ENCODE measurements at places on chromosomes 11 and 22. TPM values are rescaled to one million over a fixed set of nuclear protein-coding genes. Genes with fewer than 3 reads are reported as not detected.
A peak's percentile ranks its signal among the peaks of the same experiment; 100 is the strongest.

DNA sequence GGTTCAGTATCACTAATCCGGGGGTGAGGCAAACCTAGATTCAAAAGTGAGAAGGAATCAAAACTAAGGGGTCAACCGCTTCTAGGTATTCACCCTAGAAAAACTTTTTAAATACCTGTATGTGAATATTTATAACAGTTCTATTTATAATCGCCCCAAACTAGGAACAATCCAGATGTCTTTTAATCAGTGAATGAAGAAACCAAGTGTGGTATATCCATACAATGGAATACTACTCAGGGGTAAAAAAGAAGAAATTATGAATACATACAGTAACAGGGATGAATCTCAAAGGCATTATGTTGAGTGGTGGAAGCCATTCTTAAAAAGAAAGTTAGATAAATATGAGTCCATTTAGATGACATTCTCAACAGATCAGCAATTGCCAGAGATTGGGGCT lies 178.0 kb upstream of the BLID start:
- no peak for DNase-seq

- no peak for DNase-seq
Measured at GRCh38 chr11:92739491-92739890, 230.0 kb upstream of the MTNR1B start.

DNA sequence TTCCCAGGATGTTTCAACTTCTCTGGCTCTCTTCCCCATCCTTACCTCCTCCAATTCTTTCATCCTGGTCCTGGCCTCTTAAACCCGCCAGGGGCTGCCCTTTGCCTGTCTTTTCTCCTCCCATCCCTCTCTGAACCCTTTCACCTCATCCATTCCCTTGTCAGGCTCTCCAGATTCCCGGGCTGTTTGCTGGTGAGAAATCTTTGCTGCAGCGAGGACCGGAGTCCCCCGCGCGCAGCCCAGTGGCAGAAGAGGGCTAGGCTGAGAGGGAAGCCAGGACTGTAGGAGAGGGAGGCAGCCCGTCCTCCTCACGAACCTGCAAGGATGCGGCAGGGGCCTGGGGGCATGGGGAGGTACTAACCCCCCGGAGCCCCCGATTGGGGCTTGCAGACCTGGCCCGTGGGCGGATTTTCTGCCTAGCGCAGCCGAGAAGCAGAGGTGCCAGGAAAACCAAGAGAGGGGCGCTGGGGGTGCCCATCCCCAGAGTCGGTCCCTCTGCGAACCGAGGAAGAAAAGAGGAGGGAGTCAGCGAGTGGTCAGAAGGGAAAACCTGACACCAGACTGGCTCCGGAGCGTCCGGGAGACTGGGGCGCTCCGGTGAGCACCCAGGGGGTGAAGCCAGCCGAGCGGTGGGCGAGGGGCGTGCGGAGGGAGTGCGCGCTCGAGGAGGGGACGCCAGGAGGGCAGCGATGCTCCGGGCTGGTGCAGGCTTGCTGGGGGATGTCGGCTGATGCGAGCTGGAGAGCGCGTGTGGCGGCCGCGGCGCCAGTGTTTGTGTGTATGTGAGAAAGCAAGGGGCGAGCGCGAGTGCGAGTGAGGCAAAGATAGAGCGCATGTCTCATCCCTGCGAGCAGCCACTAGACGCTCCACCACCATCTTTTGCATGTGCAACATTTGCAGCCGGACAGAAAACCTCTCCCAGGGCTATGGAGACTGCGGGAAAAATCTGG lies at the start of gene GRIA4:
Gene GRIA4 (plus strand): TSS at position 242 of the 950 bp plus-strand sequence. CDS start 925 bp downstream, outside the sequence.
- no peak for DNase-seq

Gene DERL3
- 0.12 TPM for total RNA-seq

- DNase-seq, result no peak
Measured at GRCh38 chr22:32200752-32201151, 4.1 kb downstream of the RFPL2 start.

- DNase-seq, result no peak
Measured at GRCh38 chr11:117316197-117316961, at the start of gene BACE1. Gene BACE1 (minus strand): TSS chr11:117316256. CDS start chr11:117315795, 461 bp downstream.

Gene NOL12
- total RNA-seq, result 47.9 TPM

- DNase-seq, result peak; percentile 64
Measured at GRCh38 chr22:32695451-32695891, 106.0 kb upstream of the TIMP3 start.

Gene TMEM121B
- 0.06 TPM for total RNA-seq

Gene OR2AT4
- total RNA-seq, result not detected

Gene SYCE3
- total RNA-seq, result 1.0 TPM

DNA sequence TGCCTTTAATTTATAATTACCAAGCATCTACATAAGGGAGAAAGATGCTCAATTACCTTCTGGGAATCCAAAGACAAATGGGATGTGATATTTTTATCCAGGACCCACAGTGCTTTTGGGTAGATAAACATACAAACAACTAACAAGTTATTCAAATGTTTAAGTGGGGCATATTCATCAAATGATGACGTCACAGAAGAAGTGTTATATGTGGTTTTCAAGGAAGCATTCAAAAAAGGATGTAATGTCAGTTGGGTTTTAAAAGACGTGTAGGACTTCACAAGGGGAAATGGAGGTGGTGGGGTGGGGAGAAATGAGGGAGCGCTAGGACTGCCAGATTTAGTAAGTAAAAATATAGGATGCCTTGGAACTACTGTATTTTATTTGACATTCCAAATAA lies 915.9 kb downstream of the KCNA4 start:
- no peak for DNase-seq

GRCh38 chr22:36447632-36448031 lies 33.8 kb downstream of the TXN2 start:
- DNase-seq, result no peak

Gene C22orf31
- not detected for total RNA-seq

GRCh38 chr11:133078591-133079404 lies 453.5 kb downstream of the OPCML start:
- peak; percentile 9 for DNase-seq

GRCh38 chr22:28955817-28956216 lies 72.4 kb downstream of the ZNRF3 start:
- DNase-seq, result no peak

DNA sequence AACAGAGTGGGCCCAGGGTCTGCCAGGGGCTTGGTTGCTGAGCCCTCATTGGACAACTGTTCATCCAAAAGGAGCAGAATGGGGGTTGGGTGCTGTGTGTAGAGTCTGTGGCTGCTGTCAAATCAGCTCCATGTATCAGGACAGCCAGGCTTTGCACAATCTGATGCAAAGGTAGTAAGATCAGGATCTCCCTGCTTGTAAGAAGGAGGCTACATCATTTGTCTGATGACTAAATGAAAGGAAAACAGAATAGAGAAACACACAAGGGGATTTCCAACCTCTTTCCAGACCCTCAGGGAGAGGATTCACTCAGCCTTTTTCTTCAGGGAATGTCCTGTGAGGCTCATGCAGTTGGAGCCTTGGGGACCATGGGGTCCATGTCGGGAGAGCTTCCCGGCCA lies 7.2 kb downstream of the MICAL2 start:
- DNase-seq, result no peak

GRCh38 chr22:25282671-25283561 lies 63.5 kb downstream of the CRYBB2 start:
- no peak for DNase-seq

Gene LRRC32
- 0.29 TPM for total RNA-seq

GRCh38 chr22:49365191-49365837 lies 462.4 kb downstream of the BRD1 start:
- no peak for DNase-seq

DNA sequence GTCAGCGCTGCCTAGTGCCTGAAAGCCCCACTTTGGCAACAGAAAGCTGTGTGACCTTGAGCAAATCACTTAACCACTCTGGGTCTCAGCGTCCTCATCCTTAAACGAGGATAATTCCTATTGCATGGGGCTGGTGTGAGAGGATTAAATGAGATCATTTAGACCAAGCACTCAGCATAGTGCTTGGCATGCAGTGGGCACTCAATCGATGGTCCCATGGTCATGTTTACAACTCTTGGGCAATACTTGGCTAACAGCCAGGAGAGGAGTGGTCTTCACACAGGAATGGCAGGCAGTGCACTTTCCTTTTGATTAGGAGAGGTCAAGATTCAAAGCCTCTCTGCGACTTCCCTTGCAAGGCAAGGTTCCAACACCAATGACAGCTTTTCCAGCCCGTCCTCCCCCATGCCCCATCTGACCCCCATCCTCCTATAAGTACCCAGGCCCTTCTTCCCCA lies 14.1 kb downstream of the TNKS1BP1 start:
- no peak for DNase-seq

DNA sequence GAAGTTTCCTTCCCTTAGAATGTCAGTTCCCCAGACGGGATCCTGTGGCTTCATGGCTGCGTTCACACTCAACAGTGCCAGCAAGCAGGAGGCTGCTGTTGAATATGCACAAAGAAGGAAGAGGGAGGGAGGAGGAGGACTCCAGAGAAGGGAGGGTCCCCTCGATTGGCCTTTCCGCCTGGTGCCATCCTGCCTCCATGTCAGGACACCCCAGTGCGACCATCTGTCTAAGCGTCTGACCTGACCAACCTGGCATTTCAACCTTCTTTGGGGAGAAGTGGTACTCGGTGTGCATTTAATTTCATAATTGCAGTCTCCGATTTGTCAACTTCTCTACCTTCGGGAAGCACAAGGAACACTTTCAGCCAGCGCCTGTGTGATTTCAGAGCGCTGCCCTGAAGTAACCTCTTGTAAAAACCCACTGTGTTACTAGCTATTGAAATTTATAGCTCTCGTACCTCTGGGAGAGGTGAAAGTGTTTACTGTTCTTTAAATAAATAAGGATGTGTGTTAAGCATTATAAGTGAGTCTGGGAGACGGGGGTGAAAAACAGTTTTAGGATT lies 1491.9 kb downstream of the TBC1D22A start:
- no peak for DNase-seq

GRCh38 chr11:94825481-94825880 lies 57.3 kb downstream of the AMOTL1 start:
- no peak for DNase-seq

Gene LIF
- 48.7 TPM for total RNA-seq

DNA sequence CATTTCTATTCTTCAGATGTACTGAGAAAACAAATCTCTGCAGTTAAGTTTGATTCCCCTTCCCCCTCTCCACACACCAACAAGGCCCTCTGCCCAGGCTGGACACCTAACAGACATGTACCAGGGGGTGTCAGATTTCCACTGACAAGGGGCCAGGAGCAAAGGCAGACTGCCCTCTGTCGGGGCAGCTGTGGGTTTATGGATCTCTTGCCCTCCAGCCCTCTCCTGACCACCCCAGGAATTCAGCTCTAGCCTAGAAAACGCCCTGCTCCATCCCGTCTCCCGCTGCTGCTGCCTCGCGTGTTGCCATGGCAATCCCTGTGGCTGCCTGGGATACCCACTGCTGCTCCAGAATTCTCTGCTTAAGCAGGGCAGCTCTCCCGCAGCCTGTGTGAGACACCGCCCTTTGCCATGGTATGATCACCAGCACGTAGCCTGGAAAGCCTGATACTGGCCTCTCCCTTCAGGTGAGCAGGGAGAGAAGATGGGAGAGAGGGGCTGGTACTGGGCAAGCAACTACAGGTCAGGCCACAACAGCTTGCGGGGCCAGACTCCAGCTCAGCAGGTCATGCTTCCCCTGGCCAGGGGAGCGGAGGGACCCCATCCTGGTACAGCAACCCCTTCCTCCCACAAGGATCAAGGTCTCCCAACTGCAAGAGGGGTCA lies 41.6 kb downstream of the BUD13 start:
- DNase-seq, result no peak

Gene MPPED1
- total RNA-seq, result not detected

DNA sequence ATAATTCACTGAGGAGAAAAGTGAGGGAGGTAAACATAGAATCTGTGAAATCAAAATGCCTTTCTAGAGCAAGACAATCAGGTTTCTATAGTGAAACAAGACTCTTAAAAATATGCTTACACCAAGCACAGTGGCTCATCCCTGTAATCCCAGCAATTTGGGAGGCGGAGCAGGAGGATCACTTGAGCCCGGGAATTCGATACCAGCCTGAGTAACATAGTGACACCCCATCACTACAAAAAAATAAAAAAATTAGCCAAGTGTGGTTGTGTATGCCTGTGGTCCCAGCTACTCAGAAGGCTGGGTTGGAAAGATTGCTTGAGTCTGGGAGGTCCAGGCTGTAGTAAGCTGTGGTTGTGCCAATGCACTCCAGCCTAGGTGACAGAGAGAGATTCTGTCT lies 43.2 kb upstream of the ME3 start:
- DNase-seq, result no peak

GRCh38 chr11:92580908-92581307 lies 356.3 kb downstream of the FAT3 start:
- no peak for DNase-seq

Gene CALCA
- total RNA-seq, result not detected

Gene PHOX2A
- not detected for total RNA-seq

DNA sequence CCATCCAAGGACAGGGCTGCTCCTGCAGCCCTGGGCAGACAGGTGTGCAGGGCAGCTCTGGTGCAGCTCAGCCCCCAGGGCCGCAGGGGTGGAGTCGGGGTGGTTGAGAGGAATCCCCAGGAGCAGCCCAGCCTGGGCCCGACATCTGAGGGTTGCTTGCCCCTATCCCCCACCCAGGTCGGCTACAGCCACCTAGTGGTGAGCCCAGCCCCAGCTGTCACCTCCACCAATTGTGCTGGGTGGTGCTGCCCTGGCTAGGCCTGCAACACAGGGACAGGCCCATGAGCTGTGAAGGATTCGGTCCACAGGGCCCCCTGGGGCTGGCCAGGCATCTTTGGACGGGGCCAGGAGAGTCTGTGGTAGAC lies 29.6 kb downstream of the RTN4R start:
- DNase-seq, result no peak

Gene CACNA1I
- total RNA-seq, result not detected

GRCh38 chr11:100703801-100704575 lies 16.9 kb downstream of the ARHGAP42 start:
- no peak for DNase-seq

DNA sequence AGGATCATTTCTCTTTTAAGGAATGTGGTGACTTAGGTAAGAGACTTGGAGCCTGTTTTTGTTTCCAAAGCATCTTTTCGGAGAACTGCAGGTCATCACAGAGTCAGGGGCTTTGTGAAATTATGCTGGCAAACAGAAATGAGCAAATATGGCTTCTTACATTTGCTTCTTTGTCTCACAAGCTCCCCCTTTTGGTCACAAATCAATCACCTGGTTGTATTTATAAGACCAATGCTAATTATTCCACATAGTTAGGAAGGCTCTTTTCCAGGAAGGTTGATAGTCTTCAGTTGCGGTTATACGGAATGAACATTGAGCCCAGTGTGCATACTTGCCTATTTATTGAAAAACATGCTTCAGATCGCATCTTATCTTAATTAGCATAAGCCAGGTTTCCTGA lies 34.6 kb upstream of the CEP126 start:
- peak; percentile 52 for DNase-seq

Gene BBS1
- total RNA-seq, result 20.0 TPM

- DNase-seq, result peak; percentile 67
Measured at GRCh38 chr11:85889676-85890579, 34.7 kb downstream of the CCDC83 start.

Gene ASCL2
- 0.12 TPM for total RNA-seq

- DNase-seq, result no peak
Measured at GRCh38 chr22:36086170-36086490, 57.5 kb upstream of the RBFOX2 start.

Gene GPHA2
- not detected for total RNA-seq

All from epithelial cell of proximal tubule (primary cell).